Kidney (tissue), 22 donors: ENCODE measurements at places on chromosomes 4 and X. TPM values are rescaled to one million over a fixed set of nuclear protein-coding genes. Genes with fewer than 3 reads are reported as not detected.

Gene HSFX2
- total RNA-seq, result 0.79 TPM

Gene BTK
- 13.9 TPM for total RNA-seq

Gene GPC4
- total RNA-seq, result 70.3 TPM

DNA sequence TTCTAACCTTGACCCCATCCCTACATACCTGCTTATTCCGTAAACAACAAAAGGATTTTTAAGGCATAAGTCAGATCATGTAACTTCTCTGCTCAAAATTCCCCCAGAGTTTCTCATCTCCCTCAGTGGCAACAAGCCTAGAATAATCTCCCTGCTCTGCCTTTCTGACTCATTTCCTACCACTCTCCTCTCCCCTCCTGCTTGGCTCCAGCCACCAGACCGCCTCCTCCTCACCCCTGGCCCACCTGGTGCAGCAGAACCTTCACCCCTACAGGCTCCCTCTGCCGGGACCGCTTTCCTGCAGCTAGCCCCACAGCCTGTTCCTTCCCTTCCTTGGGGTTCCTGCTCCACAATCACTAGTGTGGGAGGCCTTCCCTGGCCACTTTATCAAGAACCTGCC, 32.1 kb downstream of the TSPAN5 start:
- no peak overlapping the region for H3K4me3 ChIP-seq
- no peaks in the 10 kb centered on the region for H3K27me3 ChIP-seq
- H3K4me1 ChIP-seq, result peaks cover 2% of the 10 kb centered on the region
- no peaks in the 10 kb centered on the region for H3K36me3 ChIP-seq
- DNase-seq, result no peak
- no peak overlapping the region for H3K27ac ChIP-seq

- no peaks in the 10 kb centered on the region for H3K4me1 ChIP-seq
- no peak overlapping the region for H3K27ac ChIP-seq
- DNase-seq, result no peak
These were observed 11.0 kb downstream of the DHRSX start for GRCh38 chrX:2489446-2490445.

DNA sequence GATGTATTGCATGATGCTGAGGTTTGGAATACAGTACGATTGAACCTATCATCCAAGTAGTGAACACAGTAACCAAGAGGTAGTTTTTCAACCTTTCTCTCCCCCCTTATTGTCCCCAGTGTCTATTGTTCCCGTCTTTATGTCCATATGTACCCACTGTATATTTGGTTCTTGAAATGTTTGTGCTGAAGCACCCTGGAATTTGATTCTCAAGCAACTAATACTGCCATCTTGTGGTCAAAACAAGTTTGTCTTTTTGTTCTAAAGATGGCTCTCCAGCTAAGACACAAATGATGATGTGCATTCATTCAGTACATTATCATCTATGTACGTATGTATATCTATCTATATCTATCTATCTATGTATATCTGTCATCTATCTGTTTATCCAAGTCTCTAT, 33.5 kb upstream of the DCX start:
- H3K4me1 ChIP-seq, result no peaks in the 10 kb centered on the region
- no peaks in the 10 kb centered on the region for H3K36me3 ChIP-seq
- DNase-seq, result no peak
- H3K4me3 ChIP-seq, result no peak overlapping the region
- H3K27ac ChIP-seq, result no peak overlapping the region
- H3K27me3 ChIP-seq, result no peaks in the 10 kb centered on the region

Gene AMER1
- 5.7 TPM for total RNA-seq
